ENCODE measurements at places on chromosomes 4 and X.

DNA sequence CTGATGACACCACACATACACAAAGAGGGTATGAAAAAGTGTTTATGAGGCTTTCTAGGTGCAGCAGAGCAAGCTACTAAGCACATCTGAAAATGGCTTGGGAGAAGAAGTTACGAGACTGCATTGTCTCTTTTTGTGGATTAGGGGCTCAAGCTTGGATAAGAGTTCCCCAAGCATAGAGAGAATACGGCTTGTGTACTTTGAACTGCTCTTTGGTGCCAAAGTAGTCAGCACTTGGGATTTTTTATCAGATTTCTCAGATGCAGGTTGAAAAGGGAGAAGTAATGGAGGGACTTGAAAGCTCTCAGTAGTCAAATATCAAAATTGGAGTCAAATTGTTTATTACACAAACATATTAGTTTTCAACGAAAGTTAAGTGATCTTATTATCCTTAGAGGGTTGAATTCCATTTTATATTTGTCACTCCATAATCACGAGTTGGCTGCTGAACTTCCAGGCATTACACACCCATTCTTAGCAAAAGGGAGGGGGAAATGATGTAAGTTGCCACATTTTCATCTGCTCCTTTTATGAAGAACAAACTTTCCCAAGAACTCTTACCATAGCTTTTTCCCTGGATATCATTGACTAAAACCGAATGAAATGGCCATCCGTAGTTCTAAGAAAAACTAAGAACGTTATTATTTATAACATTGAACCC, 1904.9 kb downstream of the PCDH7 start:
- peak; percentile 16 for DNase-seq

DNA sequence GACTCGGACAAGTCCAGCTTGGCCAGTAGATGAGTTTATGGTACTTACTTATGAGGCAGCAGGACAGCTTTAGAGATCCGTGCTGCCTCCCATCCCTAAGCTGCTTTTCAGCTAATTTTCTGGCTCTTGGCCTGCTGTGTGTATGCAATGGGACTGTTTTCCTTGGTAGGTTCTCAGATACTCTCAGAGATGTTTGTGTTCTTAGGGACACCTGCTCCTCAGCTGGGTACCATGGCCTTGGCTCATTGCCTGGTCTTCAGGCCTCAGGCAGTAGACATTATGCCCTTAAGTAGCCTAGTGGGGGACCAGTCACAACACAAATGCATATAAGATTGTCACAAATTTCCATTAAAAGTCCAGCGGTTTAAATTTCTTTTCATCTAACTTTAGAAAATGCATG, 688.0 kb downstream of the PCDH7 start:
- peak; percentile 8 for DNase-seq

- peak; percentile 82 for DNase-seq
Observed at GRCh38 chr4:8247047-8247930, 22.3 kb upstream of the HTRA3 start.

DNA sequence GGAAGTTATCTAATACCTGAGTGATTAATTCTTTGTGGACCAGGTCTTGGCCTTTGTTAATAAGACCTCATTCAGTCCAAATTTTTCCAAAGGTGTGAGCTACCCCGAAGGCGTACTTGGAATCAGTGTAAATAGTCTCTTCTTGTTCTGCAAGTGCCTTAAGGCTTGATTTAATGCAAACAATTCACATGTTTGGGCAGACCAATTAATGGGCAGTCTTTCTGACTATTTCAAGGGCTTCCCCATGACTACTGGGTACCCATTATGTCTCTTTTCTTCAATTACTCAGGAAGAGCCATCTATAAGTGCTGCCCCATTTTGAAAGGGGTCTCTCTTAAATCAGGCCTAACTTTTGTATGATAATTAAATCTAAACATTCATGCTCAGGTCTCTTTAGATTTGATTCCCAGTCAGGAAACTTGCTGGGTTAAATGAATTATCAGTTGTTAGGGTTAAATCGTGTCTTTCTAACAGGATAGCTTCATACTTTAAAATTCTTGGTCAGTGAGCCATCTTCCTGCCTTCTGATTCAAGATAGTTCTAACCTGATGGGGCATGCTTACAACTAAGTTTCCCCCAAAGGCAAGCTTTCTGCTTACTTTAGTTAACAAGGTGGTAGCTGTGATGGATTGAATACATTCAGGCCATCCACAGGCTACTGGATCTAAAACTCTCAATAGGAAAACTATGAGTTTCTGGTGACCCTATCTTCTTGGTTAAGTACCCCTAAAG, 179.6 kb downstream of the CCNG2 start:
- DNase-seq: no peak

GRCh38 chrX:1226249-1226648, 13.8 kb upstream of the CRLF2 start:
- no peak for DNase-seq

GRCh38 chr4:31678356-31678755, 958.2 kb downstream of the PCDH7 start:
- no peak for DNase-seq

DNA sequence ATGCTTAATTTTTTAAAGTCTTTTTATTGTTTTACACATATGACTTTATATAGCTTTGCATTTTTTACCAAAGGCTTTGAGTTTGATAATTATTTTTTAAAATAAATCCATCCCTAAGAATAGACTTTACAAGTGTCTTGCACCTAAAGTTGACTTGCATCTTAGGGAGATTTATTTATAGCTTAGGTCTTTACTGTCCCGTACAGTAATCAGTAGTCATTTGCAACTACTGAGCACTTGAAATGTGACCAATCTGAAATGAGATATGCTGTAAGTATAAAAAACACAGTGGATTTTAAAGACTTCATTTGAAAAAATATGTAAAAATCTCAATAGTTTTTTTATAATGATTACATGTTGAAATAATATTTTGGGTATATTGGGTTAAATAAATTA, 19.2 kb downstream of the TBC1D1 start:
- no peak for DNase-seq

DNA sequence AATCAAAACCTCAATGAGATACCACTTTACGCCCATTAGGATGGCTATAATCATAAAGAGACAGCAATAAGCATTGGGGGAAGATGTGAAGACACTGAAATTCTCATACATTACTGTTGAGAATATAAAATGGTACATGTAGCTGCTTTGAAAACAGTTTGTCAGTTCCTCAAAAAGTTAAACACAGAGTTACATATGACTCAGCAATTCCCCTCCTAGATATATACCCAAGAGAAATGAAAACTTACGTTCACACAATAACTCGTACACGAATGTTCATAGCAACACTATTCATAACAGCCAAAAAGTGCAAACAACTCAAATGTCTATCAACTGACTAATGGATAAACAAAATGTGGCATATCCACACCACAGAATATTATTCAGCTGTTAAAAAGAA, 36.6 kb downstream of the PHF8 start:
- DNase-seq: no peak

DNA sequence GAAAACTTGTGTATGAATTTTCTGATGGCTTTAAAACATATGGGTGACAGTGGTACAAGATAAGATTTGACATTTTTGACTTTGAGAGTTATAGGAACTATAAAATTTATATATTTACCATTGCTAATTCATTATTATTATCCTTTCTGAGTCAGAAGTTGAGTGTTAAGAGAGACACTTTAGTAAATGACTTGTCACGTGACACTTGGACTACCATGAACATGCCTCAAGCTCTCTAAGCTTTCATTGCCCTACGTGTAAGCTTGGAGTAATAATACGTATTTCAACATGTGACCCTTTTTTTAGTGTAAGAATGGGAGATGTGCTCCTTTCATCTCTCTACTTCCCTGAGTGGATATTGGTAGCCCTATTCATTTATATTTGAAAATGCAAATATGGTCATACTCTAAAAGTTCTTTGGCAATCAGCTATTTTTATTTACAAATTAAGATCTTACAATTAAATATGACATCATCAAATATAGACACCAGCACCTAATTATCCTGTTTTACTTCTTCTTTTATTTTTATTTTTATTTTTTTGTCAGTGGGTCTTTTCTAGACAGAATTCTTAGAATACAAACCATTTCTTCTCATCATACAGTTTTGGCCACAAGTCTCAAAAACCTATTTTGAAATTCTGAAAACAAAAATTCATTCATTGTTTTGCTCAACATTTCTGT, 837.0 kb downstream of the PDHA2 start:
- DNase-seq: no peak

DNA sequence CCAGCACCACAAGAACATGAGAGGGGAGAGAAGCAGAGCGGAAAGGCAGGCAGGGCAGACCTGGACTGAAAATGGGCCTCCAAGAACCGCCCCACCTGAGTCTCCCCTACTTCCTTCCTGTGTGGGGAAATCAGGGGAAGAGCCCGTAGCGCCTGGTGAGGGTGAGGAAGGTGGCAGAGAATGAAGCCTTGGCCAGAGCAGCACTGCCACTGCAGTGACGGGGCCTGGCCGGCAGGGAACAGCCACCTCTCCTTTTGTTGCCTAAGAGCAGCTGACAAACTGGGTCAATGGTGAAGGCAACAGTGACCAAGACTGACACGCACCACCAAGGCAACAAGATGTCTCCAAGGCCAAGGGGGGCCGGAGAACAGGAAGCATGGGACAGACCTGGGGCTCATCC, 58.4 kb upstream of the CBR4 start:
- no peak for DNase-seq

DNA sequence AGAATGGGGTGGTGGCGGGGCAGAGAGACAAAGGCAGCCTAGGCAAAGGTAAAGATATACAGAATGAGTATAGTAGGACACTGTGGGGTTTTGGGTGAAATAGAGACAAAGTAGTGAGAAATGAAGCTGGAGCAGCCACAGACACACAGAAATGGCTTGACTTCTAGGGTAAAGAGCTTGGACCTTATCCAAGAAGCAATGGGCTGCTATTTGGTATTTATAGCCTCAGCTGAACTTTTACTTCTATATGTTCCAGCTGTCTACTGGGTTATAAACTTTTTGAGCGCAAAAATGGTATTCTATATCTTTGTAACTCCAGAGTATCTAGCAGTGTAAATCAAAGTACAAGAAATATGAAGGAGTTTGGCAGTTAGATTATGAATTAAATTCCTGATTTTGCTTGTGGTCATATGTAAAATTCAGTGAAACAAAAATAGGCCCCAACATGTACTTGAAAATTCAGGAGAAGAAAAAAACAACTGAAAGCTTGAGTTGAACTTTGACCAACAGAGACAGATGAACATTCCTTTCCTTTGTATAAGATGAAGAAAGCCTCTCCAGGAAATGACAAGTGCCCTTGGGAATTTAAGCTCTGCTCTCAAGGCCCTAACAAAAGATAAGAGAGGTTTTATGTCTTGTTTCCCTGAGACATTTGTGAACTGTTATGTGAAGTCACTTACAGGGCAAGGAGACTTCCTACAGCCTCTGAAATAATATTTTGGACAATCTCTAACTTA, 354.1 kb downstream of the CHIC1 start:
- peak; percentile 96 for DNase-seq

GRCh38 chrX:45479196-45479834, 278.6 kb upstream of the DIPK2B start:
- peak; percentile 91 for DNase-seq

DNA sequence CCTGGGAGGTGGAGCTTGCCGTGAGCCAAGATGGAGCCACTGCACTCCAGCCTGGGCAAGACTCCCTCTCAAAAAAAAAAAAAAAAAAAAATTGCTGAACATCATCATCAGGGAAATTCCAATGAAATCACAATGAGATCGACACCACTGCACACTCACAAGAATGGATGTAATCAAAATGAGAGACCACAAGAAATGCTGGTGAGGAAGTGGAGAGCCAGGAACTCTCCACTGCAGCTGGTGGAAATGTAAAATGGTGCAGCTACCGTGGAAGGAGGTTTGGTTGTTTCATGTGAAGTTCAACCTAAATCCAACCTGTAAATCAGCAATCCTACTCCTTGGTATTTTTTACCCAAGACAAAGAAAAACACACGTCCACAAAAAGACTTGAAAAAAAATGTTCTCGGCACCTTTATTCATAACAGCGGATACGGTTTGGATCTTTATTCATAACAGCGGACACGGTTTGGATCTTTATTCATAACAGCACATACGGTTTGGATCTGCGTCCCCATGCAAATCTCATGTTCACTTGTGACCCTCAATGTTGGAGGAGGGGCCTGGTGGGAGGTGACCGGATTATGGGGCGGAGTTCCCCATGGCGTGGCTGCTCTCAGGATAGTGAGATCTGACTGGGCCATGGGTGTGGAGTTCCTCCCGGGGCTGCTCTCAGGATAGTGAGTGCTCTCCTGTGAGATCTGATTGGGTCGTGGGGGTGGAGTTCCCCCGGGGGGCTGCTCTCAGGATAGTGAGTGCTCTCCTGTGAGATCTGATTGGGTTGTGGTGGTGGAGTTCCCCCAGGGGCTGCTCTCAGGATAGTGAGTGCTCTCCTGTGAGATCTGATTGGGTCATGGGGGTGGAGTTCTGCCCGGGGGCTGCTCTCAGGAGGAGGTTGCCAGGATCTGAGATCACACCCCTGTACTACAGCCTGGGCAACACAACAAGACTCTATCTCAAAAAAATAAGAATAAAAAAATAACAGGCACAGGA, 7.7 kb downstream of the GAK start:
- DNase-seq: peak; percentile 12

DNA sequence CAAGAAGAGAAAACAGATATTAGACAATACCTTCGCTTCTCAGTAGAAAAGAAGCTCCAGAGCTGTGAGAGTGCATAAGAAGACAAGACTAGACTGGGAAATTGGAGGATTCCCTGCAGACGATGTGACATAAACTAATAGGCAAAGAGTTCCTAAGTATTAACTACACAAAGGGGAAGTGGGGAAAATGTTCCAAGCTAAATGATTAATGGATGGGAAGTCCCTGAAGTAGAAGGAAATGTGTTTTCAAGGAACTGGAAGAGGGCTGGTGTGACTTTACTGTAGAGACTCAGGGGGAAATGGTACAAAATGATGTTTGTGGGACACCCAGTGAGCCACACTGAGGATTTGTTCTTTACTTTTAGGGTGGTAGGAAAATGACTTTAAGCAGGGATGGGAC, 69.7 kb upstream of the DCLK2 start:
- no peak for DNase-seq

GRCh38 chrX:134792077-134792476, 133.8 kb upstream of the PLAC1 start:
- DNase-seq: no peak

DNA sequence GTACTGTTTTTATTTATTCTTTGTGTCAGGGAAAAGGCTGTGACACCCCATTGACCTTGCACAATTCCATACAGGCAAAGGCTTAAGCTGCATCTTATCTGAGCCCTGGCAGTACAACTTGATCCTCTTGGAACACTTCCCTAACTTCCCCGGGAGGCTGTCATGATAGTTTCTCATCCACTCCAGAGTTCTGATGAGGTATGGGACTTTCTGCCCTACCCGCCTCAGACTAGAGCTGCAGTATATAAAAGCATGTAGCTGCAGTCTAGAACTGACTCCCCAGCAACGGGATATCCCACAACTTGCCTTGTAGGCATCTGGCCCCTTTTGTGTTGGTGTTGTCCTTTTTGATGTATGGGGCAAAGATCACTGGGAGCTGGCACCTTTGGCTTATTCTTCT, 72.7 kb downstream of the FNIP2 start:
- peak; percentile 71 for DNase-seq

GRCh38 chr4:156442912-156443311, 489.2 kb upstream of the CTSO start:
- DNase-seq: no peak

DNA sequence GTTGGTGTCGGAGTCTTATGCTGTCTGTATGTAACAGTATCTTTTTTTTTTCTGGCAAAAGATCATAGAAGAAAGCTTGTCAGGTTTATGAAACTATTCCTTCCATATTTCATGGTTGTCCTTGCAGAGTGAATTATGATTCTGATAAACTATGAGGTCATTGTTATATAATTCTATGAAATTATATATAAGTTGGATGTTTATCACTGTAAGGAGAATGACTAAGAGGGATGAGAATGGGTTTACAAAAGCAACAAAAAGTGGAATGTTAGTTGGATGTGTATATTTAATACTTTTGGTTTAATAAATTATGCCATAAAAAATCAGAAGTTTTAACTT, 43.1 kb downstream of the RAPGEF2 start:
- peak; percentile 21 for DNase-seq
